ENCODE measurements at places on chromosomes 4 and X.
A peak's percentile ranks its signal among the peaks of the same experiment; 100 is the strongest.

DNA sequence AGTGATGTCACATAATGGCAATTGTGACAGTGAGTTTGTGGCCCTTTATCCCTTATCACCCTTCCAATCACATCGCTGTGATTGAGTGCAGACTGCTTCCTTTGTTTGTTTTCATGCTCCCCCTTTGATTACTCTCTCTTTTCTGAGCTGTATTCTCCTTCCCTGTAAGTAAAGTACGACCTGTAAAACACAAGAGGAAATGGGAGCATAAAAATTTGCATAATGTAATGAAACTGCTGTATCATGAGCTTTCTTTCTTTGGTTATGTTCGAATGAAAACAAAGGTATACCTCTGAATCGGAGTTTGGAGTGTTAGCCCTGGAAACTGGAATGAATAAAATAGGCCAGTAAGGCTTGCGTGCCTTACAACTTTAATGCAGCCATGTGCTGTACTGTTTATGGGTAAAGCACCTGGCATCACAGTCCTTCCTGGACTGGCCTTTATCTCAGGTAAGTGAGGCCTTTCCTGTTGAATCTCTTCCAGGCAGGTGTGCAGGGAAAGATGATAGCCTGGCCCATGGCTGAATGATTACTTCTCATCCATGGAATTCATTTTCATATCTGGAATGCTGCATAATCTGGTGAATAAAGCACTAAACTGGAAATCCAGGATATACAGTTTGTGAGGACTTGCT, 26.6 kb upstream of the HS3ST1 start:
- DNase-seq = no peak

DNA sequence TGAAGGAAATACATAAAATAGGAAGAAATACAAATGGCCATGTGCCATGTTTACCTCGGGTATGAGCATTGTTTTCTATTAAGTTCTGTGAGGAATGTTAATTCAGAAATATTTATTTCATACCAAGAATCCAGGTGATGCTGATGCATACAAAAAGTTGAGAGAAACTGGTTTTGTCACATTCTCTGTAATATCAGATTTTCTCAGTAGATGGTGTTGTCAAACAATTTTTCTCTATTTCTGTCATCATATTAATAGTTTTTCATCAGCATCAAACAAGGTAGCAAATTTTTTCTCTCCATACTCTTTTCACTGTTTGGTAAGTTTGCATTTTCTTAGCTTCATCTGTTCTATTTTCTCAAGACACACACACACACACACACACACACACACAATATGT, 179.8 kb downstream of the KLHL4 start:
- DNase-seq = no peak

DNA sequence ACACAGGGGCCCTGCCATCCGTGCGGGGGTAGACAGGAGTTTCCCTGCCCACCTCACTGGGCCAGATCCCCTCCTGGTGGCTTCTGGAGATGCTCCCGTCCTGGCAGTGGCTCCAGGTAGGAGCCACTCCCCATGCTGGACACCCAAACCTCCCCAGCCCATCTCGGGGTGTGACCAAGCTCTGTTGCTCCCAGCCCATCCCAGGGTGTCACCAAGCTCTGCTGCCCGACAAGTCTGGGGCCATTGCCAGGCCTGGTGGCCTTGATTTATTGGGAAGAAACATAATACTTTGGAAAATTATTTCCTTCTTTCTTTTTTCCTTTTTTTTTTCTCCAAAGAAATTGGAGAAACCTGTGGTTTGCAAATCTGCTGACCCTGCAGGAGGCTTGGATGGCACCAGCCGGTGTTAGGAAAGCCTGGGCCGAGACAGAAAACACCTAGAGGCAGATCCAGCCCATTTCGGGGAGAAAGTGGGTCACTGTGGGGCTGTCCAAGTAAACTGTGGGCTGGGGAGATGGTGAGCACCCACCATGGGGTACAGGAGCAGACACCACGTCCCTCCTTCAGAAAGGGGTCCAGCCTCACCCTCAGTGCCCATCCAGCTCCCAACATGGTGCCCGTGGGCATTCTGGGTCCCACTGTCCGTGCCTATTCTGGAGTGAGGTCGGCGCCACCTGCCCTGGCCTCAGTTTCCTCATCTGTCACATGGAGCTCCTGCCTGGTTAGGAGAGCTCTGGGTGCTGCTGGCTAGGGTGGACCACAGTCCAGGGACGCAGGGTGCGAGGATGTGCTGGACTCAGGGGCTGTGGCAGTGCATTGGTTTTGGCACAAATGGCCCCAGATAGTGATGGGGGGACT, 59.4 kb upstream of the ADRA2C start:
- DNase-seq = no peak

- DNase-seq = peak; percentile 68
Observed at GRCh38 chr4:34193451-34194154, 2050.7 kb downstream of the ARAP2 start.

- DNase-seq = peak; percentile 85
Observed at GRCh38 chr4:73668782-73669201, 48.6 kb upstream of the RASSF6 start.

- no peak for DNase-seq
Observed at GRCh38 chr4:54941994-54942552, 183.3 kb downstream of the KDR start.

- no peak for DNase-seq
Observed at GRCh38 chr4:25865586-25865985, 2.8 kb upstream of the SEL1L3 start.

DNA sequence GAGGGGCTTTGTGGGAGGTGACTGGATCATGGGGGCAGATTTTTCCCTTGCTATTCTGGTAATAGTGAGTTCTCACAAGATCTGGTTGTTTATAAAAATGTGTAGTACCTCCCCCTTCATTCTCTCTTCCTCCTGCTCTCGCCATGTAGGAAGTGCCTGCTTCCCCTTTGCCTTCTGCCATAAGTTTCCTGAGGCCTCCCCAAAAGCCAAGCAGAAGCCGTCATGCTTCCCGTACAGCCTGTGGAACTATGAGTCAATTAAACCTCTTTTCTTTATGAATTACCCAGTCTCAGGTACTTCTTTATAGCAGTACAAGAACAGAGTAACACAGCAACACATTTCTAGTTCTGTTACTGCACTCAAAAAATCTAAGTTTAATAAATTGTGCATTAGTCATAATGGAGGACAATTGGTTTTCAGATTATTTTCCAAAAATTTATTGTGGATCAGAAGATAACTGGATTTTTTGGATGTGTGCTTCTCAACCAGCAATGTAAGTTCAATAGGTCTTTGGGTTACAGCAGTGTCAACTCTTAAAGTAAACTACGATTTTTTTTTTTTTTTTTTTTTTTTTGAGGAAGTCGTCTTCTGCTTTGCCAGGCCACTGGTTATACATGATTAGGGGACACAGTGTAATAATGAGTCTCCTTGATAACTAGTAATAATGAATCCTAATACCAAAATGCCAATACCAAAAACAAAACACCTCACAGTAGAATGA, 69.9 kb downstream of the CHIC2 start:
- no peak for DNase-seq

DNA sequence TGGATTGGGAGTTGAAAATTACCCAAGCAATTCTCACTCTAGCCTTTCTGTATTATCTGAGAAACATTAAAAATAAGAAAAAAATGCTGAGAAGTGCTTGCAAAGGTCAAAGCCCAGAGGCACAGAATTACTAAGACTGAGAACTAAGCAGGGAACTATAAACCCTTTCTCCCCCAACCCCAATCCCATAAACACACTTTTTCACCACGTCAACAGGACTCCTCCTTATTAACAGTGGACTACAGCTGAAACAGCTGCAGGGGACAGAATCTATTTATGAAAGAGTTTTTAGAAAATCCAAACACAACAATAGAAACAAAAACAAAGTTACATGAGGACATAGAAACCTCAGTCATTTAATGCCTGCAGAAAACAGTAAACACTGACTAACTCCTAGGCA, 984.1 kb downstream of the TRAM1L1 start:
- DNase-seq = no peak

- no peak for DNase-seq
Observed at GRCh38 chrX:71872542-71873458, 37.8 kb upstream of the NHSL2 start.

- no peak for DNase-seq
Observed at GRCh38 chr4:2306773-2307410, 45.0 kb upstream of the MXD4 start.

DNA sequence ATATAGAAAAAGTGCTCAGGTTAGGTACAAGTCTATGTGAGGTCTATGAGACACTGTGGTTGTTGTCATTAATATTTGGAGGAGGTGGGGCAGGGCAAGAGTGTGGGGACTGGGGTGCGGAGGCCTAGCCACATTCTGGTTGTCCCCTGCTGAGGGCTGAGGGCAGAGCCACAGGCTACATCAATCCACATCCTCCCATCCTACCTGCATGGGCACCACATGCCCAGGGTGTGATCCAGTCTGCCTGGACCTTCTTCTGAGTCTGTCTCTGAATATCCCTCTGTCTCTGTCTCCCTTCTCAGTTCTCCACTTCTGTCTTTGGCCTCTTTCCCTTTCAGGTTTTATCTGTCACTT, 1.2 kb upstream of the GATA1 start:
- DNase-seq = no peak

DNA sequence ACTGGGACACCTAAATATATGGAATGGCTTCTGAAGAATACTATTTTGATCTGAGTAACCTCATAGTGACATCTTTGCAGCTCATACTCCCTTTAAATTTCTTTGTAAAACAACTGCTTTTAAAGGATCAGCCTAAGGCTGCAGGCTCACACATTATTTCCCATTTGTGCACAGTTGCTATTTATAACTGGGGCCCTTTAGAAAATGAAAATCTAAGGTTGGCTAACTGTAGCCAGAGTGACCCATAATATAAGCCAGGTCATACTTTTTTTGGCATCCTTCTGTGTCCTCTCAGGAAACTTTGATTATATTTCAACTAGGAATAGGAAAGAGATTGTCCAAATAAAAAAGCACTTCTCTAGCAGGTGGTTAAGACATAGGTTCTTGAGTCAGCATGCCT, 123.6 kb upstream of the RASGEF1B start:
- DNase-seq = no peak

GRCh38 chr4:74023709-74024108, 14.8 kb downstream of the CXCL3 start:
- no peak for DNase-seq

- DNase-seq = no peak
Observed at GRCh38 chr4:159669094-159669493, 566.2 kb downstream of the RAPGEF2 start.

GRCh38 chr4:66906314-66906713, 639.0 kb downstream of the CENPC start:
- DNase-seq = no peak

GRCh38 chr4:43242606-43243005, 350.1 kb downstream of the GRXCR1 start:
- no peak for DNase-seq

GRCh38 chrX:40644821-40645358, 2.5 kb downstream of the CXorf38 start:
- DNase-seq = peak; percentile 81

GRCh38 chr4:88788895-88789294, 91.3 kb upstream of the NAP1L5 start:
- DNase-seq = no peak

DNA sequence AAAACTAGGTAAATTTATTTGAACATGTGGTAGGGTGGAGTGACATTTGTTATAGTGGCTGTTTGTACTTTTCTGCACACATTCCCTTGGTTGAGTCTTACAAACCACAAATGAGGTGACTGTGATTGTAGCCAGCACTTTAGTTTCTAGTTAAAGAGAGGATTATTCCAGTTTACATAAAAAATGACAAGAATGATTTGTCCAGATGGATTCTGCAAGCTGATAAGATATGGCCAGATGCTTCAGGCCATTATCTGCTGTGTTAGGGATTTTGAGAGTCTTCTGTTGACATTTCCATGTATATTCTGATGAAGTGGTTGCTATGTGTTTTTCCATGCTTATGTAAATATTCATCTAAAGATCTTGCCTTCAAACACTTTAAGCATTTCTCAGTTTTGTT, 31.0 kb upstream of the PDE5A start:
- peak; percentile 81 for DNase-seq

- no peak for DNase-seq
Observed at GRCh38 chr4:37197899-37198298, 46.6 kb upstream of the NWD2 start.

- DNase-seq = peak; percentile 84
Observed at GRCh38 chr4:3346146-3346545, 53.3 kb downstream of the RGS12 start.

DNA sequence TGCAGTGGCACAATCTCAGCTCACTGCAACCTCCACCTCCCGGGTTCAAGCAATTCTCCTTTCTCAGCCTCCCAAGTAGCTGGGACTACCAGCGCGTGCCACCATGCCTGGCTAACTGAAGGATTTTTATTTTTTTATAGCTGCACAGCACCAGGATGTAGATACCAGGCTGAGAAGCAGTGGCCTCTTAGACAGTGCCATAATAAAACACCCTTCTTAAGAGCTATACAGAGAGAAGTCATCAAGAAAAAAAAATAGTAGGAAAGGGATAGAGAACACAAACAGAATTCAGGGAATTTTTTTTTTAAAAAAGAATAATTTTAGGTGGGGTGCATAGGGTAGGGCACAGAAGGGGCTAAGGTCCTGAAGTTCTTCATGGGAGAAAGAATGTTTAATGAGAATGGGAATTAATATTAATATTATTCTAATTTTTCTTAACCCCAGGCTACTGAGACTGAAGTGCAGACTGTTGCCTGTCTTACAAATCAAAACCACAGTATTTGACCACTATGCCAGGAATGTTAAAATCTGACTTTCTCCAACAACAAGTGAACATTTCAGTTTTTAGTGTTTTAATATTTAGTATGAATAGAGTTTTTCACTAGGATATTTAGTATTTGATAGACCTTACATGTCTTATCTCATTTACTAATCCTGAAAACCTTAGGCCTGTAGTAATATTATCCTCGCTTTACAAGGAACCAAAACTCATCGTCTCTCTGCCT, 146.7 kb downstream of the KCNIP4 start:
- DNase-seq = peak; percentile 57

DNA sequence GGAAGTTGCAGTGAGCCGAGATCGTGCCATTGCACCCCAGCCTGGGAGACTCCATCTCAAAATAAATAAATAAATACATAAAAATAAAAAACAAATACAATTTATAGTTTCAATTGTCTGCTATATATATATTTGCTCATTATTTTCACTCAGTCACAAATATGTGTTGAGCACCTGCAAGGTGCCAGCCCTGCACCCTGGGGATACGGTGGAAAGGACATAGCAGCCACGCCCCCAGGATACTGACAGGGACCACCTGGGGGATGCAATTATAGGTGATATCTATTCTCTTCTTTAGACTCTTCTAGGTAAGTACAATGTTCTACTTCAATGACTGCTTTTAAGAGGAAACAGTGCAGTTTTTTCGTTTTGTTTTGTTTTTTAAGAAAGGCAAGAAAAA, 85.0 kb downstream of the JAKMIP1 start:
- no peak for DNase-seq

DNA sequence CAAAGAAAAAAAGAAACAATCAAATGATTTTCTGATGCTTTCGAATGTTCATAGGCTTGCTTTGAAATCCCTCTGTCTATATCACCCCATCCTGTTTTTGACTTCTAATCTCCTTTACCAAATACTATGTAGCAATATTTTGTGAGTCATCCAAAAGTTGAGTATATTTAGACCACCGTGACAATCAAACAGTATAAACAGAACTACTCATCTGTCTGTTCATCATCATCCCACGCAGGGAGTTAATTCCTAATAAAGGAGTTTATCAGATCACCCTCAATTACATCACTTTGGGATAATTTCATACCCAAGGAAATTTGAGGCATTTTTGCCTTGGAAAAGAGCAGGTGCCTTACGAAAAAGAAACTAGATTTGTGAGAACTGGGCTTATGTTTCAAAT, 212.9 kb downstream of the CBR4 start:
- peak; percentile 81 for DNase-seq

All from EH (cell line).